ENCODE measurements at places on chromosomes 2 and 18. TPM values are rescaled to one million over a fixed set of nuclear protein-coding genes. Genes with fewer than 3 reads are reported as not detected.

The CDH7 gene
- polyA plus RNA-seq = 0.01 TPM

The ALPI gene
- polyA plus RNA-seq = not detected

The PDCL3 gene
- polyA plus RNA-seq = 34.1 TPM

The ZSWIM2 gene
- not detected for polyA plus RNA-seq

The HOXD4 gene
- polyA plus RNA-seq = not detected

The NGEF gene
- 2.0 TPM for polyA plus RNA-seq

The C2orf81 gene
- polyA plus RNA-seq = 7.1 TPM

The REG3G gene
- polyA plus RNA-seq = not detected

The MOGAT1 gene
- 0.34 TPM for polyA plus RNA-seq

The DPP4 gene
- polyA plus RNA-seq = 0.09 TPM

The KIAA2012 gene
- 0.05 TPM for polyA plus RNA-seq

The CAPN14 gene
- not detected for polyA plus RNA-seq

The MBP gene
- polyA plus RNA-seq = not detected

The RSAD2 gene
- 0.65 TPM for polyA plus RNA-seq

The UNC80 gene
- 0.07 TPM for polyA plus RNA-seq

The EIF2AK2 gene
- polyA plus RNA-seq = 12.5 TPM

The PLB1 gene
- polyA plus RNA-seq = 1.1 TPM

The ENOSF1 gene
- polyA plus RNA-seq = 72.0 TPM

The BBS5 gene
- 8.9 TPM for polyA plus RNA-seq

The GNLY gene
- not detected for polyA plus RNA-seq

The SCN9A gene
- 1.4 TPM for polyA plus RNA-seq

The CACNB4 gene
- 0.18 TPM for polyA plus RNA-seq

The CPS1 gene
- 230 TPM for polyA plus RNA-seq

The IGFBP5 gene
- polyA plus RNA-seq = 28.0 TPM

The INHBB gene
- not detected for polyA plus RNA-seq

The NOSTRIN gene
- 2.9 TPM for polyA plus RNA-seq

The TLX2 gene
- not detected for polyA plus RNA-seq

The SKOR2 gene
- polyA plus RNA-seq = not detected
